ENCODE measurements at places on chromosomes 6 and 20.
A peak's percentile ranks its signal among the peaks of the same experiment; 100 is the strongest.

DNA sequence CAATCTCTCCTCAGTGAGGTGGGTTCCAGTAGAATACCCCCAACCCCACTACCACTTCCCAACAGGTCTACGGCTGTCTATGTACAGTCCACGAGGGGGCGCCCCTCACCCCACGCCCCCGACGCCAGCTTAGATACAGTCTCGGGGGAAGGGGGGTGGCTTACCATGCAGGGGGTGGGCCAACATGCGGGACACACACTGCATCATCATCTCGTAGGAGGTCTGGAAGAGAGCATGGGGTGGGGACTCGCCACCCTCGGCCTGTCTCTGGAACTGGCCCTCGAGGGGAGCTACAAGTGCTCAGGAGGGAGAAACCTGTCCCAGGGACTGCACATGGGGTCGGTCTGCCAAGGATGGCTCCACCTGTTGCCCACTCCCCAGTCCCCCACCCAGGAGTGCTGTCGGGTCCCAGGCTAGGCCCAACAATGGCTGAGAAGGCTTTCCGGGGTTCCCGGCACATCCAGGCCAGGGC lies 8.5 kb downstream of the MTCH1 start:
- DNase-seq = no peak

DNA sequence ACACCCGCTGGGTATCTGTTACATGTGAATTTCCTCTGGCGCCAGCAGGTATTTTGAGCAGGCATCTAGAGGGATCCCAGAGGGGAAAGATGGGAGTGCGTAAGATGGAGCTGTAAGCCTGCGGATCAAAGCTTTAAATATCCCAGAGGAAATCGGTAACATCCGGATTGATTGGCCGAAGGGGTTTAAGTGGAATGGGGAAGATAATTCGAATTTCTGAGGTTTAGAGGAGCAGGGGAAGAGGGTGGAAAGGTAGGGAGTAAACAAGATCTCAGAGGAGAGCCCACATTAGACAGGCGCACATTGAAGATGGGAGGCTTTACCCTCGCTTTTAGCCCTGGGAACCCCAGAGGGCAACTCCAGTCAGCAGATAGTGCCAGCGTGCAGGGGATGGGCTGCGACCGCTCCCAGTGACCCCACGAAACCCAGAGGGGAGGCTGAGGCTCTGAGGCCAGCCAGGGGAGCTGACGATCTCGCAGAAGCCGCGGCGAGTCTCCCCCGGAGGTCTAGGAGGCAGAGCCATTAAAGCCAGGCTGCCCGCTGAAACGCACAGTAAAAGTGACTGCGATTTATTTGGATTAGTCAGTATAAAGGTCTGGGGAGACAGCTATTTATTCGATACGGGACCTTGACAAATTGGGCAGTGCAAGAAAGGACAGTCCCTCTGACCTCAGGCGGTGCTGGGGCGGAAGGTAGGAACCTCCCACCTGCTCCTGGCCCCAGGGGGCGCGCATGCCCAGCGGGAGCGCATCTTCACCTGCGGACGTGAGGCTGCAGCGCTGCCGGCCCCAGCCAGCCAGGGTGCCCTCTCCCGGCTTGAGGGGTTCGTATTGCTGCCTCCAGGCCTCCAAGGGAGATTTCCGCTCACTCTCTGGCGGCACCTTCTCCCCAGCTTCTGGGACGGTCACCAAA lies 34.3 kb upstream of the TCF21 start:
- no peak for DNase-seq

DNA sequence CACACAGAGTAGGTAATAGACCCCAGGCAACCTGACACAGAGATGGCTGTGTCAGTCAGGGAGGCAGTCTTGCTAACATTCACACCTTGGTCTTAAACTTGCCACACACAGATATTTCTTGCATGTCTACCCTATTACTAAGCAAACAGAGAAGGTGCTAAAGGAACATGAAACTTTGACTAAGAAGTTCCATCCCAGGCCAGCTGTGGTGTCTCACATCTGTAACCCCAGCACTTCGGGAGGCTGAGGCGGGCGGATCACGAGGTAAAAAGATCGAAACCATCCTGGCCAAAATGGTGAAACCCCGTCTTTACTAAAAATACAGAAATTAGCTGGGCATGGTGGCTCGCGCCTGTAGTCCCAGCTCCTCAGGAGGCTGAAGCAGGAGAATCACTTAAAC lies 222.4 kb upstream of the JARID2 start:
- no peak for DNase-seq

DNA sequence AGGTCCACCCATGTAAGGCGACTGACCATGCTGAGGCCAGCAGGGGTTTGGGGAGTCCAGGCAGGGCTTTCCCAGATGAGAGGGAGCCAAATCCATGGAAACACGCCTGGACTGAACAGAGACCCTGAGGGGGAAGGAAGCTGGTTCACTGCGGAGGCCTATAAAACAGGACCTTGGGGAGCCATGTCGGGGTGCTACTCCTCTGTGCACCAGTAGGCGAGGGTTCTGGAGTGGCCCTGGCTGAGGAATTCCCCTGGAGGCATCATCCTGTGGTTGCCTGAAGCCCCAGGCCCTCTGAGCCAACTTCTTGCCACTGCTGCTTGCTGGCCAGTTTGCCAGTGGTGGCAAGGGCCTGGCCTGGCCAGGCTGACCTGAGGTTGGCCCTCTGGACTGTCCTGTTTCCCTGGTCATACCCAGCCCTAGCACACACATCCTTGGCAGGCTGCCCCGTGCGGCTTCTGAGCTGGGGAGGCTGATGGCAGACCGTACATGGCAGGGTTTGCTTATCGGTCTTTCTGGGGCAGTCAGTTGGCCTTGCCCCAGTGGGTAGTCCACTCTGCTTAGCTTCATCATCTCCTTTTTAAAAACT lies 2.2 kb upstream of the LRRN4 start:
- no peak for DNase-seq

DNA sequence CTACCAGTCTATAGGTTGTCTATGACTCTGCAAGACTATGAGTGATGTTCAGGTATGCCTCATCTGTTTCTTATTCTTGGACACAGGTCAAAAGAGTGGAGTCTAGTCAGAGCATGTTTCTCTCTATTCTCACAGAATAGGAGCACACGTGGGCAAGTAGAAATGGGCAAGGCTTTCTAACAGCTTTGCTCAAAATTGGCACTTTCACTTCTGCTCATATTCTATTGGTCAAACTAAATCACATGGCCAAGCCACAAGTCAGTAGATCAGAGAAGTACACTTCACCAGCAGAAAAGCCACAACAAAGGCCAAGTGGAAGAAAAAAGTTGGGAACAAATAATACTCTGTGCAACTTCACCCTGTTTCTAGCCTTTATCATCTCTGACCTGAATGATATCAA lies 354.5 kb upstream of the SYNCRIP start:
- no peak for DNase-seq

DNA sequence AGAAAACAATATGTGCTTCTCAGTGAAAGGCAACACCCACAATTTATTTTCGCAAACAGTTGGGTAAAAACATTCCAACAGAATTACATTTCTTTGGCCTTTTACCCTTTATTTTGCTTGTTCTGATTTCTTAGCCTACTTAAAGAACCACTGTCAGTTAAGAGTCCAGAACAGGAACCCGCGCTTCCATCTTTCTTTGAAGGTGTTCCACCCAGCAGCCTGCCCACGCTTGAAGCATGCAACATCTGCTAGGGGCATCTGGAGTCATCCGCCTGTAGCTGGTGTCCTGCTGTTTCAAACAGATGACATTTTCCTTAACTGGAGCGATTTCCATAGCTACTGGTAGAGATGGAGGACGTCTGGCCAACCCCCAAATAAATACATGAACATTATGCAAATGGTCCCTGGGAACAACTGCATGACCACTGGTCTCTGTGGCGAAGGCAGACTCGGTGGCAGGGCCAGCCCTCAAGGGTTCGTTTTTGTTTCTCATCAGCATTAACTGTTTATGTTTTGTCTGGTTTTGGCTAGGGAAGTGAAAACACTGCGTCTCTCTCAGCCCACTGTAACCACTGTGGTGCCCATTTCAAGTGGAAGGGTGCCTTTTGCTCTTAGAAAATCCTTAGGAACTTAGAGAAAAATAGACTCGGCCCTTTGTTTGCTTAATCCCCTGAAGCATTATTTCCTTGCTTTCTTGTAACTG lies 51.6 kb downstream of the LAMA4 start:
- DNase-seq = no peak

DNA sequence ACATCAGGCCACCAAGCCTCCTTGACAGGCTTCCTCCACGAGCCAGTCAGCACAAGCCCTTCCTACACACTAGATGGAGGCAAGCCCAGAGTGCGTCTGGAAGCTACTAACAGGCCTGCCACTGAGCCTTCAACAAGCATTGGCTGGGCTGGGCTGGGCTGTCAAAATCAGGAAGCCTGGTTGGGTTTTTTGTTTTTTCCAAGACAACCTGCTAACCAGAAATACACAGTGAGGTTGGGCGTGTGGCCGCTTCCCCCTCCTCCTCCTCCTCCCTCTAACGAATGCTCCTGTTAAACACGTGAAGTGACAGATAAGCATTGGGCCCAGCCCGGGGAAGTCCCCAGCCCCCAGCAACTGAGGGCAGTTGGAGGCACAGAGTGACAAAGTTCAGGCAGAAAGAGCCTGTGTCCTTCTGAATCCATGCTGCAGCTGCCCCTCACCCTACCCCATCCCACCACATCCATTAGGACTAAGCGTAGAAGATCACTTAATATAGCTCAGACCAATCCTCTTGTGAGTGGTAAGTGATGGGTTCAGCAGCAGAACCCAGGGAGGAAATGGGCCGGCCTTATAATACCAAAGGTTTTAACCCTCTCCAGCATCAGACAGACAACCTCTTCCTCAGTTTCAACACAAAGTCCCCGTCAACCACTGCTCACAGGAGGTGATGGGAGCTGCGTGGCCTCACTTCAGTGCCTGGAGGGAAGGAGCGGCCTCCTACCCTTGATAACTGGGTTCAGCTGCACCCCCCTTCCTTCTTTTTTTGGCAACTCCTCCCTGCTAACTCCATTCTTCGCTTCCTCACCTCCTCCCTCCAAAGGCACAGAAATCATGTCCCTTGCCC lies 1.1 kb downstream of the NFATC2 start:
- DNase-seq = peak; percentile 36

DNA sequence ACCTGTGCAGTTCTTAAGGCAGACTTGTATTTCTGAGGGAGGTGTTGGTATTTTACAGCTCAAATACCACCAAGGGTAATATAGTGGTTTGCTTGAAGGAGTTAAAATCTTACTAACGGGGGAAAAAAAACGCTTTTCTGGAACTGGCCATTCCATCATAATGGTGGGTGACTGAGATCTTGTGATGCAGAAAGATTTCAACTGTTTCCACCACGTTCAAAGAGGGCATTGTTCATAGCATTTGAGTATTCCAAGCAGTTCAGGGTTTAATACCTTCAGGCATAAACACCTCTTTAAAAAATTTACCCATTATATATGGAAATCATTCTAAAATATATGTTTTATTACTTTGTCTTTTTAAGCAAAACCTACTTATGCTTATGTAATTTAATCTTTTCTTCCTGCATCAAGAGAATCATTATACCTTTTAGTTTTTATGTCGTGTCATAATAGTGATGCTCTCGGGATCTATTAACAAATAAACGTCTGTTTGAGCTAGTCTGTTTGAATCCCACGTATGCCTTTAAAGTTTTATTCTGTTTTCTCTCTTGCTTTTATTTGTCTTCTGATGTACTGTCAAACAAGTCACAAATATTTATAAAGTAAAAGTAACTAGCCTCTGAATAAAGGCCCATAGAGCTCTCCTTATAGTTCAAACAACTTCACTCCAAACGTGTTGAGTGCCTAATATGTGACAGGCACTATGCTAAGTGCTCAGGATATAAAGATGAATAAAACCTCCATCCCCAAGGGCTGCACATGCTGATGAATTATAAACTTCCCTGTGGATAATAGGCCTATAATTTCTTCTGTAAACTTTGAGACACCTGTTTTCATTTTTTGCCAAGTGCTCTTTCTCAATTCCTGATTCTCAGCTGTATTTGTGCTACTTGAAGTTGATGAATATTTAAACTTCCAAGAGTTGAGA lies 298.8 kb upstream of the FERMT1 start:
- no peak for DNase-seq

DNA sequence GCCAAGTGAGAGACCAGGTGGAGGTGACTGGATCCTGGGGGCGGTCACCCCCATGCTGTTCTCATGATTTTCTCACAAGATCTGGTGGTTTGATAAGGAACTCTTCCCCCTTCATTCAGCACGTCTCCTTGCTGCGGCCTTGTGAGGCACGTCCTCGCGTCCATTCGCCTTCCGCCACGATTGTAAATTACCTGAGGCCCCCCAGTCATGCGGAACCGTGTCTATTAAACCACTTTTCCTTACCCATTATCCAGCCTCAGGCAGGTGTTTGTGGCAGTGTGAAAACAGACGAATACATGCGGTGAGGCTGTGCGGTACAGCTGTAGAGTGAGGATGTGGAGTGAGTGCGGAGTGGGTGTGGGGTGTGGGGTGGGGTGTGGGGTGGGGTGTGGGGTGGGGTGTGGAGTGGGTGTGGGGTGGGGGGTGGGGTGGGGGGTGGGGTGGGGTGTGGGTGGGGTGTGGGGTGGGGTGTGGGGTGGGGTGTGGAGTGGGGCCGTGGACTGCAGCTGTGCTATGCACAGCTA lies 12.1 kb upstream of the NTSR1 start:
- DNase-seq = no peak

DNA sequence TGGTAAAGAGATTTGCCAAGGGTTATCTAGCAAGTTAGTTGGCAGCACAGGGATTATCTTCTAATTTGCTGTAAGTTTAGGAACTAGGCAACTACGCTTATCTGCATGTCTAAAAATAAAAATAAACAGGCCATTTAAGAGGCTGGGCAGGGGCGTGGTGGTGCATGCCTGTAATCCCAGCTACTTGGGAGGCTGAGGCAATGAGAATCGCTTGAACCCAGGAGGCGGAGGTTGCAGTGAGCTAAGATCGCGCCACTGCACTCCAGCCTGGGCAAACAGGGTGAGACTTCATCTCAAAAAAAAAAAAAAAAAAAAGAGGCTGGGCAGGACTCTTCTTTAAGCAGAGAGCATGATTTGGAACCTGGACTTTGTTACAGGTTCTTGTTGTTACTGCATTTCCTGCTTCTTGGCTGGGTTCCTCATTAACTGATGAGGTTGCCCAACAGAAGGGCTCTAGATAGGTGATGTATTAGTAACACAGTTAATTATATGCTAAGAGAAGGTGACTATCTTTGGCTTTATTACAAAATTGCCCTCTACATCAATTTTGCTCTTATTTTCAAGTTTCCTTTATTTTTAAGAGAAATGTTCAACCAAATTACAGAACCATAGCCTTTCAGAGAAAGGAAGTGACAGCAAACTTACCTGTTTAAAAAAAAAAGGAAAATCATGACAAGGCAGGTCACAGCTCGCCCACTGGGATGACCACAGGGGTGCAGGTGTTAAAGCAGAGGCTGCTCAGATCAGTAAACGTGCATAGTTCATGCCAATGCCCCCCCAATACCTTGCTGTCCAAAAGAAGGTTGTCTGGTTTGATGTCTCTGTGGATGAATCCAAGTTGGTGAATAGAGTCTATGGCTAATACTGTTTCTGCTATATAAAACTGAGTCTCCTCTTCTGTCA lies 32.5 kb downstream of the STK38 start:
- DNase-seq = no peak

Data from cerebellar cortex (tissue), 1 donor.